ENCODE measurements at places on chromosomes 3 and 15.

- no peak for DNase-seq
Measured at GRCh38 chr15:28892789-28893610, 7.2 kb downstream of the APBA2 start.

- no peak for DNase-seq
Measured at GRCh38 chr15:93486407-93487117, 397.6 kb upstream of the RGMA start.

GRCh38 chr3:130826516-130827182 is 67.2 kb upstream of the ATP2C1 start:
- no peak for DNase-seq

- peak; percentile 23 for DNase-seq
Measured at GRCh38 chr3:181623924-181624694, 87.6 kb upstream of the SOX2 start.

- DNase-seq: peak; percentile 56
Measured at GRCh38 chr3:49703443-49703927, 14.1 kb downstream of the RNF123 start.

- no peak for DNase-seq
Measured at GRCh38 chr3:160665784-160666526, 11.0 kb upstream of the ARL14 start.

- DNase-seq: no peak
Measured at GRCh38 chr3:145457825-145458552, 703.0 kb downstream of the PLOD2 start.

DNA sequence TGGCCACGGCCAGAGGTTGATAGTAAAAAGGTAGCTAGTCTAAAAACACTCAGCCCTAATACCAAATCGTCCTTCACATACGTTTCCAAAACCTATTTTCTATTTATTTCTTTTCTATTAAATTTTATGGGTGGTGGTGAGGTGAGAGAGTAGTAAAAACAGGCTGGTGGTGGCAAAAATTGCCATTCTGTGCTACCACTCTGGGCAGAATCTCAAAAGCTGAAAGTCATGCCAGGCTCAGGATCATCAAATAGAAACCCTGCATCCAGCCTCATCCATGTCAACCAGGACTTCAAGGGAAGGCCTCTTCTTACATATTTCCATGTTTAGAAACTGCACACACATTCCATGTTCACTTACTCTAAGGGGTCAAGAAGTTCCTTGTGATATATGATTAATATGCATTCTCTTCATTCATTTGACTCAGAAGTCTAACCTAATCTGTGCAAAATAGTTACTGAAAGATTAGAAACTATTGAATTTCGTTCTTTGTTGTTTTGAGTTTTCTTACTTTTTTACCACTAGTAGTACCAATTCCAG is 153.1 kb downstream of the TNIK start:
- no peak for DNase-seq

DNA sequence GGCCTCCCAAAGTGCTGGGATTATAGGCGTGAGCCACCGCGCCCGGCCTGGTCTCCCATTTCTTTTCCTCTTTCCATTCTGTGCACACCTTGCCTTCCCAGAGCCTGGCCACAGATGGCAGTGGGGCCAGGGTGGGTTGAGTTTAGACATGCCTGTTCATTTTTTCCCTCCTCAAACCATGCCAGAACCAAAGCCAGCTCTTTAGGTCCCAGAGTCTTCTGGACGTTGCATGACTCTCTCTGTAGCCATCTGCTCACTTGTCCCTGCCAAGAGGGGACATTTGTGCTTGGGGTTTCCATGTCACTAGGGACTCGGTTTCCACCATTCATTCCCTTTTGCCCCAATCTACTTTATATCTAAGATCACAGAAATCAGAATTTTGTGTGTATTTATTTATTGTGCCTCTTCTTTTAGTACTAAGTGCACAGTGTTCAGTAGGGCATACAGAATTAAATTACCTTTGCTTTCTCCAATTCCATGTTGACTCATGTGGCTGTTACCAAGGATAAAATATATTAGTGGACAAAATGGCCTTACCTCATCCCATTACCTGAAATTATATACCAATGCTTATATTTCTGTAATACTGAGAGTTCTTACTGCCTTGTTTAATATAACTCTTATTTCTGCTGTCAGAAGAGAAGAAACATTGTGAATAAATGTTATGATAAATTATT is 49.6 kb downstream of the USP13 start:
- DNase-seq: no peak

GRCh38 chr15:70856884-70857561 is 3.1 kb upstream of the LARP6 start:
- DNase-seq: peak; percentile 99

GRCh38 chr3:98966862-98967546 is 65.5 kb upstream of the DCBLD2 start:
- no peak for DNase-seq

GRCh38 chr15:38560456-38560926 is 4.1 kb downstream of the RASGRP1 start:
- DNase-seq: no peak

DNA sequence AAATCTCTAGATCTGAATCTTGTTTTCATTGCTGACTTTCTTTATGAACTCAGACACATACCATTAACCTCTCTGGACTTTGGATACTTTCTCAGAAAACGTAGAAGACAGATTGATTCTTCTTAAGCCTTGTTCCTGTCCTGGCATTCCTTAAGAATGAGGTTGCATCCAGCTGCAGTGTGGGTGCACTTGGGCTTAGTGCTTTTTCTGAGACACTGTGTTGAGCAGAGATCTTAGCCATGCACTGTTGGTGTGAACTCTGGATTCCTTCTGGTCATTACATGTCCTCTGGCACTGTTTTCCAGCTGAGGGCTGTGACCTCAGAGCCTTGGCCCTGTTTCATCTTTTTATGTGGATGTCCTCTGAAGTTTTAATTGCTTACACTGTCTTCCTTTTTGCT is 428.3 kb downstream of the CNTN4 start:
- DNase-seq: no peak

DNA sequence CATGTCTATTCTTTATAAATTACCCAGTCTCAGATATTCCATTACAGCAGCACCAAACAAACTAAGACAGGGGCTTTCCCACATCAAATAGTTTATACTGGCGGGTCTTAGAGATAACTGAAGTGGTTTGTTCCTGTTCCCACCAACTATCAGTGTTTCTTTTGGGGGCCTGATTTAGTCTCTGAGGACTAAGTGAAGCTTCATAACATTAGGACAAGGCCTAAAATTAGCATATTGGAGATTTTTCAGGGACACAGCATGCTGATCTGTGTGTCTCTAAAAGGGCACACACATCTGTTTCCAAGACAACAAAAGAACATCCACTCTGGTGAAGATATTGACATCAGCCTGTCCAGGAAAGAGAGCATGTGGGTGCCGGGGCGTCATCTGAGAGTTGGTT is 72.6 kb upstream of the SEMA6D start:
- DNase-seq: peak; percentile 30

All from lung (tissue), 17 donors.